ENCODE measurements at places on chromosomes 6 and 20. TPM values are rescaled to one million over a fixed set of nuclear protein-coding genes. Genes with fewer than 3 reads are reported as not detected.

The RBPJL gene
- total RNA-seq: not detected

The MOCS1 gene
- 2.0 TPM for total RNA-seq

The TMEM217 gene
- total RNA-seq: 0.76 TPM

The DUSP15 gene
- 0.90 TPM for total RNA-seq

The TMEM244 gene
- total RNA-seq: not detected

The PAX1 gene
- total RNA-seq: 0.09 TPM

The PROCR gene
- total RNA-seq: 133 TPM

The GPLD1 gene
- total RNA-seq: 0.93 TPM

The MUC22 gene
- not detected for total RNA-seq

The ZFP57 gene
- total RNA-seq: not detected

All from A549 treated with ZK216348 at 1 μM for 4 hours (cell line).